Mesangial cell (primary cell): ENCODE measurements at places on chromosomes 13 and 19. TPM values are rescaled to one million over a fixed set of nuclear protein-coding genes. Genes with fewer than 3 reads are reported as not detected.

Gene ZMYM5
- 4.2 and 6.1 TPM in 2 replicates for total RNA-seq

Gene ZNF813
- 1.8 and 1.9 TPM in 2 replicates for total RNA-seq

Gene FBN3
- total RNA-seq: under 0.01 TPM in 1 of 2 replicates, not detected in the other

Gene ZNF415
- 0.98 and 2.2 TPM in 2 replicates for total RNA-seq

Gene SERP2
- total RNA-seq: 3.6 and 7.9 TPM in 2 replicates

Gene BRCA2
- total RNA-seq: 1.4 and 17.8 TPM in 2 replicates

Gene CDX2
- not detected in 2 replicates for total RNA-seq

Gene KLF2
- 1.3 and 3.4 TPM in 2 replicates for total RNA-seq

Gene TBC1D17
- total RNA-seq: 24.3 and 39.8 TPM in 2 replicates

Gene CGB5
- 0.38 and 2.1 TPM in 2 replicates for total RNA-seq

Gene CNN1
- 54.9 and 84.6 TPM in 2 replicates for total RNA-seq

Gene HCN2
- total RNA-seq: 1.1 and 2.8 TPM in 2 replicates

Gene RPS16
- 2,011 and 2,213 TPM in 2 replicates for total RNA-seq

Gene LTBP4
- 77.6 and 170 TPM in 2 replicates for total RNA-seq

Gene PPP6R1
- total RNA-seq: 56.5 and 70.4 TPM in 2 replicates

Gene ZNF587
- total RNA-seq: 12.7 and 15.6 TPM in 2 replicates

Gene DEDD2
- total RNA-seq: 28.5 and 38.4 TPM in 2 replicates

Gene WASF3
- 3.7 and 5.7 TPM in 2 replicates for total RNA-seq

Gene FXYD3
- total RNA-seq: not detected in 2 replicates

Gene PCDH17
- 0.13 and 0.33 TPM in 2 replicates for total RNA-seq

Gene SHC2
- 0.16 and 3.4 TPM in 2 replicates for total RNA-seq

Gene PINLYP
- 1.3 and 4.6 TPM in 2 replicates for total RNA-seq

Gene FFAR1
- not detected in 2 replicates for total RNA-seq

Gene SULT2A1
- not detected in 2 replicates for total RNA-seq

Gene RNF225
- total RNA-seq: 0.13 TPM in 1 of 2 replicates, not detected in the other

Gene CNFN
- 3.4 and 5.2 TPM in 2 replicates for total RNA-seq

Gene F10
- total RNA-seq: 4.2 and 6.0 TPM in 2 replicates

Gene JAK3
- total RNA-seq: 2.0 and 9.1 TPM in 2 replicates

Gene NALCN
- total RNA-seq: 1.3 and 5.3 TPM in 2 replicates

Gene FGF14
- under 0.01 and 0.51 TPM in 2 replicates for total RNA-seq

Gene C3
- total RNA-seq: 0.49 and 10.9 TPM in 2 replicates

Gene ACTN4
- 750 and 874 TPM in 2 replicates for total RNA-seq

Gene MAB21L1
- not detected in 2 replicates for total RNA-seq

Gene MUC16
- under 0.01 TPM in 1 of 2 replicates, not detected in the other for total RNA-seq

Gene KCTD4
- total RNA-seq: not detected in 2 replicates

Gene TPRX1
- total RNA-seq: not detected in 2 replicates

Gene ZNF730
- total RNA-seq: 0.63 and 4.7 TPM in 2 replicates

Gene KCNRG
- 0.33 and 0.89 TPM in 2 replicates for total RNA-seq

Gene KRTDAP
- not detected in 2 replicates for total RNA-seq

Gene CYP2A6
- total RNA-seq: not detected in 2 replicates

Gene ZNF121
- total RNA-seq: 16.9 and 18.6 TPM in 2 replicates

Gene TMEM59L
- total RNA-seq: 0.16 and 1.3 TPM in 2 replicates

Gene CATSPERD
- not detected in 2 replicates for total RNA-seq

Gene SPACA4
- total RNA-seq: not detected in 2 replicates

Gene FUT1
- 0.98 and 2.2 TPM in 2 replicates for total RNA-seq

Gene POU2F2
- 0.38 and 0.98 TPM in 2 replicates for total RNA-seq
